Pons (tissue), 1 donor: ENCODE measurements at places on chromosomes 2 and 18.
A peak's percentile ranks its signal among the peaks of the same experiment; 100 is the strongest.

DNA sequence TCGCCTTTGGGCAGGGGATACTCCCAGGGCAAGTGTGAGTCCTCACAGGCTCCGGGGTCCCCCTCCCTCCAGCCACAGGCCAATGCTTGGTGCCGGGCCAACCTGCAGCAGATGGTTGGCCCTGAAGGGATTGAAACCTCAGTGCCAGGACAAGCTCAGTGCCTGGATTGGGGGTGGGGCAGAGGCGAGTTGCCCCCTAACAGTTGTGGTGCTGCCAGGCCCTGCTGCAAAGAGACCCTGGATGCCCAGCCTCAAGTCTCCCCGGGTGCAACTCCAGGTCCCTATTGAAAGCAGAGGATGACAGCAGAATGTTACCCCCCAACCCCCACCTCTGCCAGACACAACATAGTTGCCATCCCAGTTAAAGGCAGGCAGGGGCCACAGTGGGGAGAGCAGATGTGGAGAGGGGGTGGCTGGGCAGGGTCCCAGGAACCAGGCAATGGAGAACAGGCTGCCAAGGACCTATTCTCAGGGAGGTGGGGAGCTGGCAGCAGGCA is 9.5 kb upstream of the RNF103 start:
- DNase-seq, result no peak

DNA sequence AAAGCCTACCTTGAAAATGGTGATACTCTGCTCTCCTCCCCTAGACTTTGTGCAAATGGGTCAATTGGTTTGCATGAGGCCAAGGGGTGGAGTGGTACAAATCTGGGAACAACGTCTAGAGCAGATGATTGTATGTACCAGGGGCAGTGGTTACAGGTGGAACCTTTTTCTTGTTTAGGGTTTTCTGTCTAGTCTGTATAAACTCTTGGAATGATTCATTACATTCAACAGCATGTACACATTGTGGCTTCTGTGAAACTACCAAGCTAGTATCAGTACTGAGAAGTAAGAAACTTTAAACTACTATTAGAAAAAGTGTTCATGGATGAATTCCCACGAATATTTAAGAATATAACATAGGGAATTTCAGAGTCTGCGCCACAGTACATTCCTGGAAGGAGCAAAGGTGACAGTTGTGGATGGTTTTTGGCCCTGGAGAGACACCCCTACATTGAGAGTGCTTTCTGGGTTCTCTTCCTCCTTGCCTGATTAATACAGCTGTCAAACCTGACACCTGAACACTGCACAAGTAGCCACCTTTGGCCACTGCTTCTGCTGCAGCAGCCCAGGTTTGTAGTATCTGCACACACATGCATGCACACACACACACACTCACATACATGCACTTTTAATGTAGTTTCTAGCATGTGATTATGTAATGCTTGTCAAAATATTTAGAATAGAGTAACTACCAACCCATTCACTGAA is 30.0 kb downstream of the CFAP221 start:
- DNase-seq, result no peak

DNA sequence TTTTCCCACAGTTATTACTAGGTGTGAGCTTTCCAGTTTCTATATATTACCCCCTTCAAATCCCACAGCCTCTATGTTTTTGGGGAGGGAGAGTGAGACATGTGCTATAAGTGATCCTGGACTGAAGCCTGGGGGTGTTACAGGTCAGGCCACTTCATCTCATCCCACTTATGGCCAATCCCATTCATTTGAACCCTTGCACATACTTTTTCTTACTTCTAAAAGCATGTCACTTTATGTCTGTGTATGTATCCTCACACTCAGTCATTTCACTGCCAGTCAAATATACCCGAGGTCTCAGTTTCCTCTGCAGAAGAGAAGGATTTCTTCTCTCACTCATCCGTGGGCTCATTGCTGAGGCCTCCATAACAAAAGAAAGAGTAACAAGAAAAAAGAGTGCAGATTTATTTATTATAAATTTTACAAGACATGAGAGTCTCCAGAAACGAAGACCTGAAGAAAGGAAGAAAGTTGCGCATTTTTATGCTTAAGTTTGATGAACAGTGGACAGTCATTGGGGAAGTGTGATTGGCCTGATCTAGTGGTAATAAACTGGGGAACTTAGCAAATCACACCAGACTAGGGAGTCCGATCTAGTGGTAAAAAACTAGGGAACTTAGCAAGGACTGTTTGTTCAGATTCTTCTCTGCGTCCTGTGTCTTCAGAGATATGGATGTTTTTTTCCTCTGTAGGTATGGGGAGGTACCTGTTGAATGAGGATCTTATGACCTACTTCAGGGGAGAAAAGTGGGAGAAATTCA is 52.1 kb downstream of the ICOS start:
- no peak for DNase-seq

DNA sequence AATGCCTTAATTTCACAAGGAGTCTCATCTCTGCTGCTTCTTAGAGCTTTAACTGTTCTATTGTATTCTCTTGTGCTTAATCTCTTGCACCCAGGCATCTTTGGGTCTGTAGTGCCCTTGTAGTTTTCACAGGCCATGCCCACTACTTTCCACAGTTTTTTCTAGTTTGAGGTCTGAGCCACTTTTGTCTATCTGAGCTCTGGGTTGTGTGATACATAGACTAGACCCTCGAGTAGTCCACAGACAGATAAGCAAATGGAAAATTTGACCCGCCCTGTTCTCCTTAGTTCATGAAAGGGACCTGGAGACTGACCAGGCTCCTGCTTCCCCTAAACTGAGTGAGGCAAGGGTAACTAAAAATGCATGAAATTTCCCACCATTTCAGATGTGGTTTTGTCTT is 466.8 kb upstream of the ZEB2 start:
- no peak for DNase-seq

- no peak for DNase-seq
Observed at GRCh38 chr2:172833898-172834297, 98.3 kb downstream of the RAPGEF4 start.

- no peak for DNase-seq
Observed at GRCh38 chr2:170587922-170588321, 127.2 kb upstream of the SP5 start.

GRCh38 chr2:234388591-234388990 is 108.3 kb downstream of the ARL4C start:
- no peak for DNase-seq

DNA sequence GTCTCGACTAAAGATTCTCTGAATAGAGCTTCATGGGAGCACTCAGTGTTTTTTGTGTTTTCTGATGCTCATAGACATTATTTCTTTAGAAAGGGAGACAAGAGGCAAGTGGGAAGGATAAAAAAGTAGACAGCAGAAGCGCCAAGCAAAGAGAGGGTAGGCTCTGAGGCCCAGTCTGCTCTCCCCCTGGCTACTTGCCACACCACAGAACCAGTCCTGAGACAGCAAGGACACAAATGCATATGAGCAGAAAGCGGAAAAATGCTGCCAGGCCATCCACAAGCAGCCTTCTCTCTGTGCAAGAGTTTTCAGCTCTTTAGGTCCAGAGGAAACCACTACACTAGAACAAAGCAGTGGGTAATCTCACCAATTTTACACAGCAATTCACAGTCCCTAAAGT is 285.4 kb downstream of the ZNF521 start:
- no peak for DNase-seq

GRCh38 chr2:111698743-111699554 is 185.0 kb downstream of the ANAPC1 start:
- DNase-seq, result peak; percentile 48

DNA sequence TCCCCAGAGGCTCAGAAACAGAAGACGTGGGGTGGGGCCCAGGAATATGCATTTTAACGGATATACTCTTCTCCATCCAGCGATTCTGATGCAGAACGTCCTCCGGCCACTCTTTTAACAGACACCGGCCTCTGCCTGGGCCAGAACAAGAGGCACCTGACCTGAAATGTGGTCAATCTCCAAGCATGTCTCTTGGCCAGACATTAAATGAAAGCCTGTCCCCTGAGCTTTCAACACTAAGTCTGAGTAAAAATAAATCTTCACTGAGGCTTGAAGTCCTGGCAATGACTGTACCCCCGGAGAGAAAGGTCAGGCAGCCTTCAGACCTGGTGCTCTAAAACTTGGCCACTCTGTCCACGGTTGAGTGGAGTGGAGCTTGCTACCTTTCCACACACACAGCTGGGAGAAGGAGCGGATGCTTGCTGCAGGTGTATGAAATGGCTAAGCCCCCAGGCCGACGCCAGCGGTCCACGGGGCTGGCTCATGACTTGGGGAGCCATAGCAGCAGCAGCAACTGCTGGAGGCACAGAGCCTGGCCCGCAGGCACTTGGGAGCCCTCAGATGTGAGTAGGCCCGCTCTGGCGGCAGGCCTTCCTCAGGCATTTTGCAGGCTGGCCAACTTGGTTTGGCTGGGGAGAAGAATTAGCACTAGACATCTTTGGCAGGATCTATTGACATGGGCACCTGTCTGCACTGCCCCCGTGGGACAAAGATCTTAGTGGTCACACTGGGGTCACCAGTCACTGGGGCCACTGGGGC is 79.7 kb downstream of the TMEM17 start:
- no peak for DNase-seq

GRCh38 chr2:112706170-112706664 is 14.6 kb upstream of the NT5DC4 start:
- no peak for DNase-seq

DNA sequence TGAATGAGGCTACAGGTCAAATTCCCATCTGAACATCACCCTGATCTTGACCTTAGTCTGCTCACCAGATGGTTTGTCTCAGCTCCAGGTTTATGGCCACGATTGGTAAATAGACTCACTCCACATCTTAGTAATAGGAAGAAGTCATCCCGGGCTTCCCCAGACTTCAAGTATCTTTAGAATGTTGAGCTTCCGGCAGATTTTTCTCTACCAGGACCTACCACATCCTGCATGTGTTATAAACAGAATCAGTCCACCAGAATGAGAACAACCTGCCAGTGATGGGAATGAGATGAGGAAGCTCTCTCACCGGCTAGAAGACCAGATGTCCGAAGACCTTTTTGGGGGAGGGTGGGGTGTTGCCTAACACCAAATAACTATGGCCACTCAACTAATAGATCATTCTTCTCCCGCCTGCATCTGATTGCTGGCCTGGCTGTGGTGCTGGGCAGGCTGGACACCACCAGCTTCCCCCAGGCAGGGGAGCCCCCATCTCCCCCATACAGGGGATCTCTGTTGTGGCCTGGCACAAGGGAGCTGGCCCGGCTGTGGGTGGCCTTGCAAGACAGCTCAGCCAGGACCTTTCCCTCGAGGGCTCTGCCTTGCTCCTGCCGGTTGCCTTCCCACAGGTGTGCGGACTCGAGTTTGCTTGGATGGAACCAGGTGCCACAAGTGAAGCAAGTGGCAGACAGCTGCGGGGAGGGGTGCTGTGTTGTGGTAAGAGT is 88.5 kb downstream of the SH3RF3 start:
- peak; percentile 57 for DNase-seq

DNA sequence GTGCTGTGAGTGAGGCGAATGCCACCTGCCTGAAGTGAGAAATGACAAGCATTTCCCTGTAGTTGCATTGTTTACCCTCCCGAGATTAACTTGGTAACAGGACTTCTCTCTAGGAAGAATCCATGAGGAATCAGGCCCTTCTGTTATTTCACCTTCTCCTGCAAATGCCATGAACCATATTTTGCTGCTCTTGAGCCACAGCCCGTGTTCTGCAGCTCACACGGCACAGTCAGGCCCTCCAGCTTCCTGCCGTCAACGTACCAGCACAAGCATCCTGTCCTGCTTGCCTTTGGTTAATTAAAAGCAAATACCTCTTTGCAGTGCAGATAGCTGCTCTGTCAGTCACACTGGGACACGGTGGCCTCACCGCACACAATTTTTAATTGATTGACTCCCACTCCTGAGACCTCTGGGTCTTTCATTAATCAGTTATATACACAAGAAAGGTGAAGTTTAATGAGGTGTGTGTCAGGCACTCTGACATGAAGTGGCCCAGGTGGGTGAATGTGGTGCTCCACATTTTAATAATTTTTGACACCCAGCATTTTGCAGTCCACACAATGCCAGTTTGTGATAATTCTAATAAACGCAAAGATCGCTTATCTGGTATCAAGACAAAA is 95.3 kb upstream of the ASB18 start:
- no peak for DNase-seq

DNA sequence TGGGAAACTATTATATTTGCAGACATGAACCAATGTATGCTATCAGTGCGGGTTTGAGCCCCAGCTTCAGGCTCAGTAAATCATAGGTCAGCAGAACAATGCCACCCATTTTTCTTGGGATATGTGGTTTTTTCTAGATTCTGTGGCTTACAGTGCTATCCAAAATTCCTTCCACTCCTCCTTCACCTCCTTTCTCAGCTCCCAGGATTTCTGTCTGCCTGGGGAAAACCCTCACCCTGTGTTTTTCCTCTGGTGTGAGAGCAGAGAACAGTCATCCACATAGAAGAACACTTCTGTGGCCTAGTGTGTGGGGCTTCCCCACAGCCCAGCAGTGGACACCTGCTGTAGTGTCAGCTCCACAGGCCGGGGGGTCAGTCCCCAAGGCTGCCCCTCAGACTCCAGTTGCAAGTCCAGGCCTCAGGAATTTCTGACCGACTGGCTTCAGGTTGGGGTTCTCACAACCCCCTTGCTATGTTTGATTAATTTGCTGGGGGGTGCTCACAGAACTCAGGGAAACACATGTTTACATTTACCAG is 238.2 kb downstream of the LDLRAD4 start:
- DNase-seq, result no peak

DNA sequence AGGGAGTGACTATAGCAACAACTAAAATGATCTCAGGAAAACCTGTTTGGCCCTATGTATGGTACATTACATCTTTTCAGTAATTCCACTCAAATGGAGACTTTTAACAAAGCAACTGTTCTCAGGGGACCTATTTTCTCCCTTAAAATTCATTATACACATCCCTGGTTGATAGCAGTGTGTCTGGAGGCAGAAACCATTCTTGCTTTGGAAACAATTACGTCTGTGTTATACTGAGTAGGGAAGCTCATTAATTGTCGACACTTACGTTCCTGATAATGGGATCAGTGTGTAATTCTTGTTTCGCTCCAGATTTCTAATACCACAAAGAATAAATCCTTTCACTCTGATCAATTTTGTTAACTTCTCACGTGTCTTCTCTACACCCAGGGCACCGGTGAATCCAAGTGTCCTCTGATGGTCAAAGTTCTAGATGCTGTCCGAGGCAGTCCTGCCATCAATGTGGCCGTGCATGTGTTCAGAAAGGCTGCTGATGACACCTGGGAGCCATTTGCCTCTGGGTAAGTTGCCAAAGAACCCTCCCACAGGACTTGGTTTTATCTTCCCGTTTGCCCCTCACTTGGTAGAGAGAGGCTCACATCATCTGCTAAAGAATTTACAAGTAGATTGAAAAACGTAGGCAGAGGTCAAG is 955 bp downstream of the TTR start:
- DNase-seq, result no peak

GRCh38 chr2:172550419-172550818 is 5.5 kb upstream of the PDK1 start:
- no peak for DNase-seq

GRCh38 chr2:150909613-150910012 is 352.1 kb downstream of the RBM43 start:
- no peak for DNase-seq
